Activated naive CD4-positive, alpha-beta T cell treated with anti-CD3 and anti-CD28 coated beads for 36 hours (primary cell): ENCODE measurements at places on chromosomes 1 and 21. TPM values are rescaled to one million over a fixed set of nuclear protein-coding genes. Genes with fewer than 3 reads are reported as not detected.

MTF2 gene
- total RNA-seq, result 51.0 TPM

OR10Z1 gene
- total RNA-seq, result not detected

GRCh38 chr1:34131396-34132160 is 33.5 kb downstream of the CSMD2 start:
- H3K27ac ChIP-seq, result no peak overlapping the region
- H3K27me3 ChIP-seq, result peaks cover 6% of the 10 kb centered on the region
- no peak overlapping the region for H3K4me3 ChIP-seq

GRCh38 chr1:231337043-231337471 is 595 bp downstream of the EXOC8 start:
- H3K27me3 ChIP-seq, result no peaks in the 10 kb centered on the region
- peaks cover 39% of the 10 kb centered on the region for H3K36me3 ChIP-seq
- H3K4me1 ChIP-seq, result peaks cover 55% of the 10 kb centered on the region
- peak overlapping the region; percentile 97 for H3K27ac ChIP-seq

DNA sequence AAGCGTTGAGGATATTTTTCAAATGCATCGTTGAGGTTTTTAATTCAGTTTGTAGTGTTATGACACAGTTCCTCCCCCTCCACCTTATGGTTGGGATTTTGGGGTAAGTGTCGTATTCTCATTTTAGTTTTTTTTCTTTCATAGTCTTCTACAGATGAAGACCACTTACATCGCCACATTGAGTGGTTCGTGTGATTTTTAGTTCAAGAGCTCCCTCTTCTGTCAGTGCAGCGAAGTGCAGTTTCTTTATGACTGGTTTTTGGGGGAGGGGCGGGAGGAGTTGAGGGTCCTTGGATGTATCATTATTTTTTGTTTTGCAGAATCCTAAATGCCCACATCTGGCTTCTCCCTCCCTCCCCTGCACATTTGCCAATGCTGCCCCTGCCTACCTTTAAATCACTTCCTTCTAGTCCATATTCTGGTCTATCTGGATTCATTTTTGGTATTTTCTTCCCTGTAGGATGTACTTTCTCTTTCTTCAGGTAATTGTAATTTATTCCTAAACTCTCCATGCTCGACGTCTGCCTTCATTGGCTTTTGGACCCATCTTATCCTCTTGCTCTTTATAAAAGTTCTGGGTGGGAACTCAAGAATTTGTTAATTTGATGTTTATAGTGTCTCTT is 433.1 kb downstream of the CAMTA1 start:
- DNase-seq, result peak; percentile 57
- H3K36me3 ChIP-seq, result no peaks in the 10 kb centered on the region
- H3K4me1 ChIP-seq, result peaks cover 2% of the 10 kb centered on the region
- H3K27me3 ChIP-seq, result peaks cover 24% of the 10 kb centered on the region
- no peak overlapping the region for H3K4me3 ChIP-seq
